ENCODE measurements at places on chromosomes 13 and 19. TPM values are rescaled to one million over a fixed set of nuclear protein-coding genes. Genes with fewer than 3 reads are reported as not detected.

GRCh38 chr13:75960538-75960994 is 324.4 kb downstream of the LMO7 start:
- no peak for DNase-seq

- DNase-seq: peak; percentile 85
Measured at GRCh38 chr19:17475541-17476115, 5.3 kb downstream of the SLC27A1 start.

- DNase-seq: no peak
Measured at GRCh38 chr19:2193807-2194206, 30.1 kb downstream of the DOT1L start.

GRCh38 chr19:28694812-28695211 is 518.1 kb downstream of the UQCRFS1 start:
- no peak for DNase-seq

GRCh38 chr13:45456196-45456972 is 8.4 kb upstream of the COG3 start:
- no peak for DNase-seq

DNA sequence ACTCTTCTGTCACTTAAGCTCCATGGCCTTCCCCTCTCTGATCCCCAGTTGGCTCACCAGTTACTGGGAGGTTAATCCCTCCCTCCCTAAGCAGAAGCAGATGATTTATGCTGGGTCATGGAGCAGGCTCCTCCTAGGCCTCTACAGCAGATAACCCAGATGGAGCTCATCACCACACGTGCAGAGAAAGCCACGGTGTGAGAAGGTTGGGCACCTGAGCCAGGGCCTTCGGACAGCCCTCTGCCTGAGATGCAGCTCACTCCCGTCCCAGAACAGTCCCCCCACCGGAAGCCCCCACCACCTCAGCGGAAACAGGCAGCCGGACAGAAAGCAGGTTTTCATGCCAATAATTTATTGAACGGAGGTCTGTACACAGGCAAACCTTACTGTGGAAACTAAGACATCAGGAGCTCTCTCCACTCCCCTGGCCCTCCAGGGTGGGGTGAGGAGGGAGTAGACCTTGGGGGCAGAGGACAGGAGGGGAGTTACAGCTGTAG is 9.8 kb downstream of the ZNF526 start:
- no peak for DNase-seq

- no peak for DNase-seq
Measured at GRCh38 chr13:25686831-25687470, 315.2 kb downstream of the ATP8A2 start.

- DNase-seq: no peak
Measured at GRCh38 chr19:6809262-6809661, 36.8 kb downstream of the VAV1 start.

GRCh38 chr19:42140125-42140754 is 8.0 kb upstream of the POU2F2 start:
- peak; percentile 58 for DNase-seq

The C3 gene
- total RNA-seq: 382 TPM

The ZNF625 gene
- 2.3 TPM for total RNA-seq

Data from body of pancreas (tissue), 4 donors.